Cardiac fibroblast (primary cell): ENCODE measurements at places on chromosomes 13 and 19.

- DNase-seq = no peak
These were observed 250.5 kb downstream of the TDRD3 start for GRCh38 chr13:60647547-60647946.

GRCh38 chr13:35157143-35157755 lies 215.2 kb downstream of the NBEA start:
- DNase-seq = peak; percentile 75

- peak; percentile 59 for DNase-seq
These were observed 3.7 kb upstream of the SIN3B start for GRCh38 chr19:16825312-16826052.

DNA sequence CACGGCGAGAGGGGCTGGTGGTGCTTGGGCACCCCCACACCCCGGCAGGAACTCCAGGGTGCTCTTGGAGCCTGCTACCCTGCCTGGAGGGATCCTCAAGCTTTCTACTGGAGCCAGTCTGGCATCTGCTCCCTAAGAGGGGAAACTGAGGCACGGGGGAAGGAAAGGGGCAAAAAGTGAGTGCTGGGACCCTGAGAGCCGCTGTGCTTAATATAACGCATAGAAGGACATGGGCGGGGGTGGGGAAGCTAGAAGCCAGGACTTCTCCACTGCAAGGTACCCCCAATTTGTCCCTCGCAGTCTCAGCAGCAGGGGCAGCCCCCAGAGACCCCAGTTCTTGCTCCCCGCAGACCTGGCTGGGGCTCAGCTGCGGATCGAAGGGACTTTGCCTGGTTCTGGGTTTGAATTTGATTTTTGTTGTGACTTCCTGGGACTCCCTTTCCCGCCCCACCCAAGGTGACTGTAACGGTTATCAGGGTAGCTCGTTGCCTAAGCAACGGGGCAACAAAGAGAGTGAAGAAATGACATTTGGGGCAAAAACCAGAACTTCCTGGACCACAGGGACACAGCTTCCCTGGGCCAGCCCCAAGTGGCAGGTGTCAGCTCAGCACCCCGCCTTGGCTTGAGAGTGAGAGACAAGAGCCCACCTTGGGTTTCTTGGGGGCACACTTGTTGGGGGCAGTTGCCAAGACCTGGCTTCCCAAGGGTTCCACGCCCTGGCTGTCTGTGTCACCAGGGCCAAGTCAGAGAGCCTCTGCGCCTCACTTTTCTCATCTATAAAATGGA lies 638 bp downstream of the ADGRE5 start:
- DNase-seq = peak; percentile 60

DNA sequence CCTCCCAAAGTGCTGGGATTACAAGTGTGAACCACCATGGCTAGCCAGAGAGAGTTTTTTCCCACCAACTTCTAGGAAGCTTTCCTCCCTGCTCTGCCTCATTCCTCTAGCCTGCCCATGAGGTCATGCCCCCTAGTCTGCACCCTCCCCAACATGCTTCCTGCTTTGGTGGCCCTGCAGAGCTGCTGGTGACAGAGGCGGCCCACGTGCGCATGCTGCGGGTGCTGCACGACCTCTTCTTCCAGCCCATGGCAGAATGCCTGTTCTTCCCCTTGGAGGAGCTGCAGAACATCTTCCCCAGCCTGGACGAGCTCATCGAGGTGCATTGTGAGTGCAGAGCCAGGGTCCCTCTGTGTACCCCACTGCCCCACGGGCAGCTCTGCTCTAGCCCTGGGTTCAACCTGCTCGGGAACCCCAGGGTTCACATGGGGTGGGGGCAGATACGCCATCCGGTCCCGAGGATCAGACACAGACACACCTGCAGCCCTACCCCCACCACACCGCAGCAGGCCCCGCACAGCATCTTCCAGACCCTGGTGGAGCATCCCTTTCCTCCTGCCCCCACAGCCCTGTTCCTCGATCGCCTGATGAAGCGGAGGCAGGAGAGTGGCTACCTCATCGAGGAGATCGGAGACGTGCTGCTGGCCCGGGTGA lies 18.9 kb downstream of the ARHGEF1 start:
- no peak for DNase-seq

GRCh38 chr19:29067831-29068230 lies 145.1 kb downstream of the UQCRFS1 start:
- no peak for DNase-seq

DNA sequence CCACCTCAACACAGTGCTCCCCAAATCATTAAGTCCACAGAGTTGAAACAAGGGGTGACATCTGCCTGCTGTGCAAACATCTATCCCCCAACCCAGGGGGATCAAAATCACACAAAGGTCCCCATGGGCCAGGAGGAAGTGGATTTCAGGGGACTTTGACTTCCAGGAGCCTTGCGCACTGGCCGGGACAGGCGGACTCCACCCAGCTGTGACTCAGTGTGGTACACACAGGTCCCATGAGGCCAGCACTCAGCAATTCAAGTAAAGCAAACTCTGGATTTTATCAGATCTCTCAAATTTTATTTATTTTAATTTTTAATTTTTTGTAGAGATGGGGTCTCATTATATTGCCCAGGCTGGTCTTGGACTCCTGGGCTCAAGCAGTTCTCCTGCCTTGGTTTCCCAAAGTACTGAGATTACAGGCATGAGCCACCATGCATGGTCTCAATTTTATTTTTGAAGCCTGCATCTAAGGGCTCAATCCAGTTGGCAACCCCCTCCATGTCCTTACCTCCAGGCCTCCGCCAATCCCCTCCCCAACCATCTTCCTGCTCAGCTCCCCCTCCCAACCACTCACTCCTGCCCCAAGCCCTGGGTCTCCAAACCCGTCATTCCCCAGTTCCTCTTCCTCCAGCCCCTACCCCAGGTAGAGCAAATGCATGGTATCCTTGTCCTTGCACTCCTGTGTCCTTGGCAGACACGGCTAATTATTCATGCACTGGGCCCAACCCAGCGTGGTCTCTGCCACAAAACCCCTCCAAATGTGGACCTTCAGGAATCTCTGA lies 18.2 kb downstream of the ARHGAP33 start:
- DNase-seq = peak; percentile 21

- peak; percentile 5 for DNase-seq
These were observed 172.5 kb upstream of the SLITRK5 start for GRCh38 chr13:87498681-87499080.

GRCh38 chr19:6125571-6125989 lies 9.9 kb upstream of the ACSBG2 start:
- peak; percentile 86 for DNase-seq

DNA sequence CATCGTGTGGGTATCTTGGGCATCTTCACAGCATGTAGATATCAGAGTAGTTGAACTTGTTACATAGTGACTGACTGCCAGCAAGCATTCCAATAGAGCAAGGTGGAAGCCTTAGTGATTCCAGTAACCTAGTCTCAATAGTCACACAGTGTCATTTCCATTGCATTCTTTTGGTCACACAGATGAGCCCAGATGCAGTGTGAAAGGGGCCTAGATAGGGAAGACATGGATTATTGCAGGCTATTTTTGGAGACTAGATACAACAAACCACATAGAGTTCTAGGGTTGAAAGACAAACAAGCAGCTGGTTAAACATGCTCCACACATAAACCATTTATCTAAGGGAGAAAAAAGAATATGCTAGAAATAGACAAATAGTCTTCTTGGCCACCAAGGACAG lies 553.5 kb downstream of the DCT start:
- no peak for DNase-seq

DNA sequence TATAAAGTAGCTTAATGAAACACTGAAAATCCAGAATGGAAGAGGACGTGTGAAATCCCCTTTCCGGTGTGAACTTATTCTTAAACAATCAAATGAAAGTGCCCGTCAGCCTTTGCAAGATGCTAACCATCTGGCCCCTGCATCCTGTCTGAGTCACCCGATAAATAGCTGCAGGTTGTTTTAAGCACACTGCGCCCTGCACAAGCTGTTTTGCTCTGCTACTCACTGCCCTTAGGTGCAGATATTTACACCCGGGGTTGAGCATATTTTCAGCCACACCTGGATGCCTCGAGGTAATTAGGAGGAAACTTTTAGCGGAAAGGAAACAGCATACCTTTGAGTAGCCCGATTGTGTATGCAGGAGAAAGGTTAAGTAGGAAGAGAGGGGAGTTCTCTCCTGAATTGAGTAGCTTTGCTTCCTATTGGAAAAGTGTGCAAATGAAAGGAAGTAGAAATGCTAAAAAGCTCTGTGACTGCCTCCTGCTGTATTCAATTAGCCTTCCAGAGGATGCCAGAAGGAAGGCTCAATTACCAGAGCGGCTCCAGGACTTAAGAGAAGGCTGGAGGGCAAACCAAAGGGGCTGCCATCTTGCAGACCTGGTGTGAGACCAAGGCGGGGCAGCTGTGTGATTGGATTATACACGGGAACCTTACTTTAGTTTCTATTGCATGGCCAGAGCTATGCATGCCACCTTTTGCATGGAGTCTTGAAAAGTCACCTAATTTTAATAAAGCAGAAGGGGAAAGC lies 42.5 kb downstream of the IRS2 start:
- peak; percentile 74 for DNase-seq

DNA sequence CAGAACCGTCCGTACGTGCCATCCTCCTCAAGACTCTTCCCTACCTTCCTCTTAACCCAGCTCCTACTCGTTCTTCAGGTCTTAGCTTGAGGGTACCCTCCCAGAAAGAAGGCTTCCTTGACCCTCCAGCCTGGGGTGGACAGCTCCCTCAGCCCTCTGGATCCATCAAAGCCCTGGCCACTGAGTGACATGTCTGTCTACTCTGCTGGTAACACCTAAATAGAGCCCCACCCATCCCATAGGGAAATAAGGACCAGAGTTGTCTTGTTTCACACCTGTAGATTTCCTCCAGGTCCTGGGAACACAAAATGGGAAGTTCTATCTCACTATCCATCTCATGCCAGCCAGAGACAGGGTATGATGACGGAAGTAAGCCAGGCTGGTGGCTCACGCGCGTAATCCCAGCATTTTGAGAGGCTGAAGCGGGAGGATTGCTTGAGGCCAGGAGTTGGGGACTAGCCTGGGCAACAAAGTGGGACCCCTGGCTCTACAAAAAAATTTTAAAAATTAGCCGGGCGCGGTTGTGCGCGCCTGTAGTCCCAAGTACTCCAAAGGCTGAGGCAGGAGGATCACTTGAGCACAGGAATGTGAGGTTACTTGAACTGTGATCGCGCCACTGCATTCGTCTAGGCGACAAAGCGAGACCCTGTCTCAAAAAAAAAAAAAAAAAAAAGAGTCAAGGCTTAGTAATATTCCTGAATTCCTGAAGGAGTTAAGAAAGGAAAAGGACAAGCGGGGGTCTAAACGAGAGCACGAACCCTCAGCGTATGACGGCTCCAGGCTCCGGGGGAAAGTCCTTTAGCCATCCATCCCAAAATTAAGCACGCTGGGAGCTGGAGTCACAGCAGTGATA lies 566 bp upstream of the CCDC97 start:
- DNase-seq = no peak

- no peak for DNase-seq
These were observed 135.7 kb downstream of the DIAPH3 start for GRCh38 chr13:60028021-60028420.

- DNase-seq = no peak
These were observed 734 bp upstream of the TRMT1 start for GRCh38 chr19:13117176-13117771.

DNA sequence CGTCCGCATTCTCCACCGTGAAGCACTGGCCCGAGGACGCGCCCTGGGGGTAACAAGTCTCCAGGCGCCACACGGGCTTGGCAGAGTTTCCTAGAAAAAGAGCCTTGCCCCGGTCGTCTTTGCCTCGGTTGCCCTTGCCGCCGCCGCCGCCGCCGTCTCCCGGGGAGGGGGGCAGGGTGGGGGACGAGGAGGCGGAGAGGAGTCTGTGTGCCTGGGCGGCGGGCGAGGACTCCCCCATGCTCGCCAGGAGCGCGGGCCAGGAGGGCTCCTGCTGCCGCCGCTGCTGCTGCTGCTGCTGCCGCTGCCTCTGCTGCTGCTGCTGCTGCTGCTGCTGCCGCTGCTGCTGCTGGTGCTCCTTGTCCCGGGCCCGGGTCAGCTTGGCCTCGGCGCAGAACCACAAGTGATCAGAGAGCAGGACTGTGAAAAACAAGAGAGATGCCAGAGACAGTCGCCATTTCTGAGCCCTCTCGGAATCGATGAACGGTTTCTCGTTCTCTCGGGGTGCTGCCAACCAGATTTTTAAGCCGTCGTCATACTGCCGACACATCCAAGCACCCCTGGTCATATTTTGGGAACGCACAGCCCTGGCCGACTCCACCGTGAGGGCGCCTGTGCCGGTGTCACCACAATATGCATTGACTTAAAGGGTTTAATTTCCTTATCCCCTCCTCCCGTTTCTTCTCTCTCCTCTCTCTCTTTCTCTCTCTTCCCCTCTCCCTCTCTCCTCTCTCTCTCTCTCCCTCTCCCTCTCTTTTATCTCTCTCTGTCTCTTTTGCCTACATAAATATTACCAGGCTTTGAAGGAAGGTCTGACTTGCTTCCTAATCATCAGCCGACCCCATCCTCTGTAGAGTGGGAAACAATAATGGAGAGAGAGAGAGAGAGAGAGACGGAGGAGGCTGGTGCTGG lies 349.1 kb downstream of the LIG4 start:
- DNase-seq = peak; percentile 11

DNA sequence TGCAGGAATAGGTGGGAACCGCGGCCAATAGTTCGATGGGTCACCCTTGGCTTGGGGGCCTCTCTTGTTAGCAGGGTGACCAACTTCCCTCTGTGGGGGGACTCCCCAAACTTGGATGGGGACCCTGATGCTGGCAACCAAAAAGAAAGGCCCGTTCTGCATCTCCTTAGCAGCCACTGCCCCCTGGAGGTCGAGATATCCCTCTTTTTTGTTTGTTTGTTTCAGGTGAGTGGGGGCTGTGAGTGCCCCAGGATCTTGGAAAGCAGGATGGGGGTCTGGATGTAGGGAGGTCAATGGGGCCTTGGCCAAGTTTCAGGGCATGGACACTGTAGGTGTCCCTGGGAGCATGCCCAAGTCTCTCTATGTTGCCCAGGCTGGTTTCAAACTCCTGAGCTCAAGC lies 7.7 kb upstream of the CRTC1 start:
- peak; percentile 46 for DNase-seq

- DNase-seq = no peak
These were observed 550.6 kb upstream of the ARGLU1 start for GRCh38 chr13:107118506-107118905.

- no peak for DNase-seq
These were observed 3.4 kb downstream of the ZNF823 start for GRCh38 chr19:11735375-11735774.

DNA sequence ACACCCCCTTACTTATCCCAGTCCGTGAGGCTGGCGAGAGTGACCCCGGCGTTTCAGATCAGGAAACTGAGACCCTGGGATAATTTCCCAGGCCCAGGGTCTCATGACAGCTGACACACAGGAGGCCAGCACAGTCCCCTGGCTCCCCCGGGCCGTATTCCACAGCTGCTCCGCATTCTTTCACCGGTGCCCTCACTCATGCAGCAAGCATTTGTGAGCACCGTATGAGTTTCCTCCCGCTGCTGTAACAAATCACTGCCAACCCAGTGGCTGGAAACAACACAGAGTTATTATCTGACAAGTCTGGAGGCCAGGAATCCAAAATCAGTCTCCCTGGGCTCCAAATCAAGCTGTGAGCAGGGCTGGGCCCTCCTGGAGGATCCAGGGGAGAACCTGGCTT lies 21.3 kb downstream of the GADD45B start:
- DNase-seq = no peak

- no peak for DNase-seq
These were observed 1636.8 kb downstream of the PCDH9 start for GRCh38 chr13:65593298-65593874.
